ENCODE measurements at places on chromosomes 1 and 21.

DNA sequence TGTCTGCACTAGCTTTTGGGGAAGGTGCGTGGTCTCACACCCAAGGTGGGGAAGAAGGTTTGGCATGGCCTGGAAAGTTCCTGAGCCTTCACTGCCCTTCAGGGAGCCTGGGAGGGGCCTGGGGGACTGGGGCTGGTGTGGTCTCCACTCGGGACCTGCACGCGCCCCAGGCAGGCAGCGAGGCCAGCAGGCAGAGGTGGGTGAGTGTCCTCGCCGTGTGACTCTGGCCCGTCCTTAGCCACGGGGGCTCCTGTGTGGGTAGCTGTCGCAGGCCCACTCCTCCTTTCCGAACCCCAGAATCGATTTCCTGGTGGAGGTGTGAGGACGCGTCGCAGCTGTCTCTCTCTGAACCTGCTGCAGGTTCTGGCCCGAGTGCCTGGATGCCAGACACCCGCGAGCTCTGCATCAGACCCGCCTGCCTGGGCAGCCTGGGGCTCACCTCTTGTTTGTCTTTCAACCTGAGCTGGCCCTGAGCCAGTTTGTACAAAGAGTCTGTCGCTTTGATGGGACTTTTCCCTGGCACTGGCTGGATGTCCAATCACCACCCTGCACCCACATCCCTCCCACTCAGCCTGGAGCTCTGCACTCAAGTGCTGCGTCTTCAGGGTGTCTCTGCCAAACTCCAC lies 36.0 kb upstream of the SLC19A1 start:
- DNase-seq: no peak

DNA sequence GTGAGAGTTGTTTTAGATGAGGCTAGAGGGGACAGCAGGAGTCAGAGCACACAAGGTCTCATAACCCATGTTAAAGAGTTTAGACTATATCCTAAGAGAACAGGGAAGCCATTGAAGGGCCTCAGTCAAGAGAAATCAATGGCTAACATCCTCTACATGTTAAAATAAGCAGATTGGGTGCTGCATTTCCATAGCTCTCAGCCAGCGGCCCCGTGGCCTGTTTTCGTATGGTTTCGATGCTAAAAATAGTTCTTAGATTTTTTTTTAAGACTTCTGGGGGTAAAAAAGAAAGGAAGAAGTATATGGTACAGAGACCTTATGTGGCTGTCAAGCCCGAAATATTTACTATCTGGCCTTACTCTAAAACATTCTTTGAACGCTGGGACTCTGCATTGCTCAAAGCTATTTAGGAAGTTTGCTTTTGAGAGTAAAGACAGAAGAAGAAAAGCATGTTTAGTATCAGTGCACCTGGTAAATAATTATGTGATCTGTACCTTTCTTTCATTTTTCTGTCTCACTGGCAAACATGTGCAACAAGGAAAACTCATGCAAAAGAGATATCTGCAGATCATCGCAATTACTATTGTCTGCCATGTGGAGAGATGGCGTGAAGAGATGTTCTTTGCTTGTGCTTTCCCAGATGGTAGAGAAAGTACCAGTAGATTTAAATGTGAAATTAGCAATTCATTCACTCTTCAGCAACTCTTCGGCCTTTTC lies 8.4 kb downstream of the PDIK1L start:
- DNase-seq: no peak

DNA sequence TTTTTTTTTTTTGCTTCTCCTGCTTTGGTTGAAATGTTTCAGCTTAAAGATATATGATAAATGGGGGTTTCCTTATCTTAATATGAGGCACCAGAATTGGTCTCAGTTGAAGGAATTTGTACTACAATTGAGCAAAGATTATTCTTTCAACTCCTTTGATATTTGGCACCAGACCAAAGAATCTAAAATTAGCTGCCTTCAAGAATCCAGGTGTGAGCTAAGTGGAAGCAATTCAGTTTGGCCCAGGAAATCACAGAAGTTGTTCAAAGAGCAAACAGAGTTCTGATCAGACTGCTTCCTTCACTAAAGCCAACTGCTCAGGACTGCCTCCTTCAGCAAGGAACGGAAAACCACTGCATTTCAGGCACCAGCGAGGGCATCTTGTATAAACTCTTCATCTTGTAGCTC lies 68.3 kb upstream of the BCAR3 start:
- DNase-seq: no peak

GRCh38 chr21:41317458-41317857 lies 857 bp downstream of the FAM3B start:
- no peak for DNase-seq

DNA sequence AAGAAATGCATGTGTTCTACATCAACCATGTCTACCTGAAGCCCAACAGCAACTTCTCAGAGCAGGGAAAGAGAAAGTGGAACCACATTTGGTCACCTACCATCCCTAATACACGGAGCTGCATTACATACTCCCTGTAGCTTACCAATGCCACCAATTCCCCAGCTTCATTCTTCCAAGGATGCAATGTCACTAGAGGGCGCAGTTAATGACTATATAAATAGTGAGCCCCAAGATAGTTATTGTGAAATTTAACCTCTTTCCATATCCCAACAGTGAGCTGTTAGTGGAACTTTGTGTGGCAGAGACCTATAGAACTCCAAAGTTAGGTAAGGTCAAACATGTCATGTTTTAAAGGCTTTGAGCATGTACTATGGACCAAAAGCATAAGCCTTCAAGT lies 618.3 kb downstream of the SMYD3 start:
- no peak for DNase-seq

DNA sequence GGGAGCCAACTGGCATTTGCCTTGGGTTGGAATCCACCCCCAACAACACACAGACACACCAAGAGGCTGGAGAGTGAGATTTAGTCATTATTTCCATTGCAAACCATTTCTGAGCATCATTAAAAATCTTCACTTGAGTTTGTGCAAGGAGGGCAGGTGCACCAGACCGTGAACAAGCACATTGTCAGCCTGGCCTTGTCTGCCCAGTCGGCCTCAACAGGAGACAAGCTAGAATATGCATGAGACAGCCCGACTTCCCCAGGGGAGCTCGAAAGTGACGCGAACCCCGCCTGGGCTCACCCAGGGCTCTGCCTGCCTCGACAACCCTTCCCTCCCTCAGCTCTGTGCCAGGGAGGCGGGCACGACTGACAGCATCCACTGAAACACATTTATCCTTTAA lies 15.4 kb upstream of the GUCA2B start:
- DNase-seq: no peak

- no peak for DNase-seq
Measured at GRCh38 chr1:19776287-19776686, 23.4 kb downstream of the TMCO4 start.

- no peak for DNase-seq
Measured at GRCh38 chr1:227227761-227228160, 90.5 kb downstream of the CDC42BPA start.

DNA sequence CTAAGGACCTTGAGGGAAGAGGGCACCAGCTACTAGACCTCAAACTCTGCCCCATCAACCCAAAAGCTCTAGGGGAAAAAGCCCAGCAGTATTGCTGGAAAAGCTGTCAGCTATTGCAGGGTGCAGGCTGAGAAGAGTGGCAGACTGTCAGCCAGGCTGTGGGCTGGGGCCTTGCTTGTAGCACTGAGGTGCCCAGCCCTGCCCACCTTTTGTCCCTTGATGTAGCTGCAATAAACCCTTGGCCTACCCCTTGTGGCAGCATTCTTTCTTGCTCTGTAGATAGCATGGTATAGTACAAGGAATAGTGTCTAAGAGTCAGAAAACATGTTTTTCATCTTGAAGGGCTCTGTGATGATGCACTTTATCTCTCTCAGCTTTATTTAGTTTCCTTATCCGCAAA lies 39.4 kb downstream of the CDC14A start:
- DNase-seq: no peak

GRCh38 chr1:225329041-225329440 lies 98.8 kb downstream of the LBR start:
- no peak for DNase-seq

- peak; percentile 11 for DNase-seq
Measured at GRCh38 chr1:157105988-157106812, 6.6 kb upstream of the ETV3L start.

DNA sequence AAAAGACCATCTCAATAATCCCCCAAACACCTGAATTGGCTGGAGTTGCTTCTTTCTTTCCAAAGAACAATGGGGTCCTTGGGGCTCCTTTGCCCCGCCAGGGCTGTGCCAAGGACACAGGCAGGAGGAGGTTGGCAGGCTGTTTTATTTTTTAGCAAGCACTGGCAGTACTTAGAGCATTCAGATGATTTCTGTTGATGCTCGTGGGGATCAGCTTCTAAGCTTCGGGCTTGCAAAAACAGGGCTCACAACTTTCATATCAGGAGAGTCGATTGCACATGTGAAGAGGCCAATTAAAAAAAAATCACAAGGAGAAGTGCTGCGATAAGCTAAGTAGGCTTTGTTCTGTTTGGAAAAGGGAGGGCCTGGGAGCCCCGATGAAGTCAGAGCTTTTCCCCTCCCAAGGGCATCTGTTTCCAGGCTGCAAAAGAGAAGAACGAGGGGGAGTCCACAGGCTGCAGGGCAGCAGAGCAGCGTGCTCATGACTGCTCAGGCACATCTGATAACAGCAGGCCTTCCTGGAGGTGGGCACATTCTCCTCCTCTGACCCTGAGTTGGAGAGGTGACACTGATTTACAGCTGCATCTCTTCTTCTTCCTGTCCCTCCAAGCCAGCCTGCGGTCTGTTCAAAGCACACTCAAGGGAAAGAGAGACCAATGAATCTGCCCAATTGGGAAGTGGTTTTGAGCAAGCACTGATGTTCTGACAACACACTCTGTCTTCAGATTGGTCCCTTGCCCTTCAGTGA lies 27.3 kb upstream of the BCAR3 start:
- DNase-seq: no peak

All from anterior cingulate cortex (tissue), 58 donors.